ENCODE measurements at places on chromosomes 2 and 18.

DNA sequence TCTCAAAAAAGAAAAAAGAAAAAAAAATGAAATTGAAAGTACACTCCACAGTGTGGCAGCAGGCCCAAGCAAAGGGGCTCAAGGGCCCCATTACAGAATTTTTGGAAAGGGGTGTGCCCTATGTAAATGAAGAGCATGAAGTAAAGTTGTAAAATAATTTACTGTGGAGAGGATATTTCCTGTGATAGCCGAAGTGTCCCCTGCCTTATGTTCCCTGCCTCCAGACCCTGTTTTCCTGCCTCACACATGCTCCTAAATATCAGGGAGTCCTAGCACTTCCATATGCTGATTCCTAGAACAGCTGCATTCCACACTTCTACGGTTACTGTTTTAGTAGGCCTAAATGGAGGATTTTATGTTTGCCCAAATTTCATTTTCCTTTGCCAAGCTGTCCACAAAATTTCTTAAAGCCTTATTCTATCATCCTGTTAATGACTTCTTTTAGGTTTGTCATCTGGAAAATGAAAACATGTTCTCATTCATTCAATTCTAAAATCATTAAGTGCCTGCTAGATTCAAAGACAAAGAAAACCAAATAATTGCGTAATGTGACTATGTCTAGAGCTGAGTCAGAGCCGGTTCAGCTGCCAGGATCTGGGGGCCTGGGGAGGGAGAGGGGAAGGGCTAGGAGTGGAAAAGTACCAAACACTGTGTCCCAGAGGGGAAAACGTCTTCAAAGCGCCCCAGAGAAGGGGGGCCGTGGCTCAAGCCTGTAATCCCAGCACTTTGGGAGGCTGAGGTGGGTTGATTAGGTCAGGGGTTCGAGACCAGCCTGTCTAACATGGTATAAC lies 25.9 kb upstream of the IMPA2 start:
- no peak for DNase-seq

DNA sequence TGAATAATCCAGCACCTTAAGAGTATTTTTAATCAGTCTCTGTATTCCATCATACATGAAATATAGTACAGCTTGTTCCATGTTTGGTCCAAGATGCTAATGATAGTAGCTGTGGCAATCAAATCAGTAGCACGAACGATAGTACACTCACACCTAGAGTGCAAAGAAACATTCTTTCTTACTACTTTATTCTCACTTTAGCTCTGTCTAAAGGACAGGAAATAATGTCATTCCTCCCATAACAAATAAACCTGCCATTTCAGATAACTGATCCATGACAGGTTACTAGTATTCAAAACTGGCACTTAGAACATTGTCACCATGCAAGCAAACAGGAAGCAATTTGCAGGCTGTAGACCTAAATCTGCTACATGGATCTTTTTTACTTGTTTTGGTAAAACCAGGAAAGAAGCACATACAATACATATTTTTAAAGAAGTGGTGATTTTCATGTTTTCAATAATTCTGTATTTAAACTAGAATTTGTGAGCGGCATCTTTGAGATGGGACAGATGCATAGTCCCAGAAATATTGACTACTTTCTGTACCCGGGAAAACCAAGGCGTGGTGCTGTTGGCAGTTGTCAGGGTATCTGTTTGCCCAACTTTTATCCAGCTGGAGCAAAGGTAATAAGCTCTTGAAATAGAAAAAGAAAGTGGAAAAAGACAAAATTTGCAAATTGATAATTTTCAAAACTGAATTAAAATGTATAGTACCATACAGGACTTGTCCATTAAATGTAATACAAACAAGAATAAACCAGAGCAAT lies 49.5 kb downstream of the IKZF2 start:
- no peak for DNase-seq

- no peak for DNase-seq
Observed at GRCh38 chr2:207612714-207613113, 12.5 kb downstream of the METTL21A start.

GRCh38 chr2:145460112-145460511 lies 940.2 kb upstream of the ZEB2 start:
- DNase-seq = no peak

- DNase-seq = no peak
Observed at GRCh38 chr2:125259451-125259850, 1234.4 kb downstream of the CNTNAP5 start.

GRCh38 chr18:67549946-67550345 lies 33.4 kb upstream of the DSEL start:
- no peak for DNase-seq

GRCh38 chr2:6944555-6944954 lies 27.3 kb downstream of the RNF144A start:
- DNase-seq = no peak

- DNase-seq = no peak
Observed at GRCh38 chr18:72201032-72201431, 343.1 kb downstream of the CBLN2 start.

DNA sequence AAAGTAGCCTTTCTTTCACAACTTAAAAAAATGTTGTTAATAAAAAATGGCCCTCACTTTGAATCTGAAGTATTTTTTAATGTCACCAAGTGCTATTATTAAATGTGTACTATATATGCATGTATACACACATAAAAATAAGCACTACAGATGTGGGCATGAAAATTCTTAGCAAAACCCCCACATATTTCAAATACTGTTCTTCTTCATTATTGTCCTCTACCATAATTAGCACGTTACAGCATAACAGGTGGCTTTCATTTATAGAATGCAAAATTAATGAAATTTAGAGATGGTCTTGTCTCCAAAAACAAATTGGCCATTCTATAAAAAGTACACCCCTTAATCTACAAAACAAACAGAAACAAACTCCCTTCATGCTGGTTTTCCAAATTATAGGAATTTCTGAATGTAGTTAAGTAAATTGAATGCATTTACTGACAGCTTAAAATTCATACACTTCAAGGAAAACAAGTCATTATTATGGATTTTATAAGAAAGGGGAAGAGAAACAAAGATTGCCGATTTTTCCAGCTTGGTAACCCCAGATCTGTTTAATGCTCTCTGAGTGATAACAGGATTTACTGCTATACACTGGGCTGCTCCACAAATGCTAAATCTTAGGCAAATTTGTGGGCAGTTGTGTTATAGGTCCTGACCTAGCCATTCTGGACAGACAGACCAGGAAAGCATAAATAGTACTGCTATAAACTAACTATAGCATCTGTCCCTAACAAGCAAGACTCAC lies 67.2 kb downstream of the SPRED2 start:
- DNase-seq = no peak

- DNase-seq = no peak
Observed at GRCh38 chr2:39481611-39482010, 44.5 kb upstream of the MAP4K3 start.

GRCh38 chr2:45707661-45708060 lies 56.2 kb downstream of the PRKCE start:
- no peak for DNase-seq

GRCh38 chr2:140086964-140087363 lies 1306.8 kb upstream of the NXPH2 start:
- no peak for DNase-seq

DNA sequence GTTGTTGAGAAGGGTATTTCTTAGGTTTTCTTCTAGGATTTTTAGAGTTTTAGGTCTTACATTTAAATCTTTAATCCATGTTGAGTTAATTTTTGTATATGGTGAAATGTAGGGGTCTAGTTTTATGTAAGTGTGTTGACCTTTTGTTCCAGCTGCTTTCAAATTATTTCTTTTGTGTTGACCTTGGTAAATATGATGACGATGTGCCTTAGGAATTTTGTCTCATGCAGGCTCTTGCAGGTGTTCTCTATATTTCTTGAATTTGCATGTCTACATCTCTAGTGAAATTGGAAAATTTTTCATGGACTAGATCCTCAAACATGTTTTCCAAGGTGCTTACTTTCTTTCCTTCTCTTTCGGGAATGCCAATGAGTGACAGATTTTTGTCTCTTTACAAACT lies 1609.3 kb upstream of the ZEB2 start:
- DNase-seq = no peak

DNA sequence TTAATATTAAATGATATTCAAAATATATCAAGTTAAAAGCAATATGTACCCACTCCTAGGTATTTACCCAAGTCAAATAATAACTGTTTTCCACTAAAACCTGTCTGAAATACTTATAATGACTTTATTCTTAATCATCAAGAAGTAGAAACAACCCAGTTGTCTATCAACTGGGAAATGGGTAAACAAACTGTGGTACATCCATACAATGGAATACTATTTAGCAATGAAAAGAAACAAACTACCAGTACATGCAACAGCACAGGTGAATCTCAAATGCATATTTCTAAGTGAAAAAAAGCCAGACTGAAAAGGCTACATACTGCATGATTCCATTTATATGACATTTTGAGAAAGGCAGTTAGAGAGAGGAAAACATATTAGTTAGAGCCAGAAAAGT lies 559.9 kb downstream of the MBD2 start:
- no peak for DNase-seq

- DNase-seq = no peak
Observed at GRCh38 chr18:62288665-62289008, 36.5 kb upstream of the TNFRSF11A start.

- no peak for DNase-seq
Observed at GRCh38 chr2:19736191-19736831, 165.5 kb downstream of the TTC32 start.

DNA sequence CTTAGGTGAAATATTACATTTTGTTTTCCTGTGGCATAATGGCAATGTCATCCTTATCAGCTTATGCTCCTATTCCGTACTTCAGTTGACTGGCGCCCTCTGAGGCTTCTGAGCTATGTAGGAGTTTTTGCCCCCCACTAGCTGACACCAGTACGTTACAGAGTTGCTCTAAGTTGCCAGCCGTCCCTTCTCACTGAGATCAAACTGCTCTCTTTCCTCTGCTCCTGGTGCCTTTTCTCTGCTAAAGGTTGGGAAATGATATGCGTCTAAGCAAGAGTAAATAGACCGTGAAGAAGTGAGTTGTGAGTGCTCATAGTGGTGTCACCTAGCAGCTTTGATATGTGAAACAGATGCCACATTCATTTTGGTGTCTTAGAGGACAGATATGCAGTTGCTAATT lies 99.2 kb downstream of the RAPGEF4 start:
- no peak for DNase-seq

DNA sequence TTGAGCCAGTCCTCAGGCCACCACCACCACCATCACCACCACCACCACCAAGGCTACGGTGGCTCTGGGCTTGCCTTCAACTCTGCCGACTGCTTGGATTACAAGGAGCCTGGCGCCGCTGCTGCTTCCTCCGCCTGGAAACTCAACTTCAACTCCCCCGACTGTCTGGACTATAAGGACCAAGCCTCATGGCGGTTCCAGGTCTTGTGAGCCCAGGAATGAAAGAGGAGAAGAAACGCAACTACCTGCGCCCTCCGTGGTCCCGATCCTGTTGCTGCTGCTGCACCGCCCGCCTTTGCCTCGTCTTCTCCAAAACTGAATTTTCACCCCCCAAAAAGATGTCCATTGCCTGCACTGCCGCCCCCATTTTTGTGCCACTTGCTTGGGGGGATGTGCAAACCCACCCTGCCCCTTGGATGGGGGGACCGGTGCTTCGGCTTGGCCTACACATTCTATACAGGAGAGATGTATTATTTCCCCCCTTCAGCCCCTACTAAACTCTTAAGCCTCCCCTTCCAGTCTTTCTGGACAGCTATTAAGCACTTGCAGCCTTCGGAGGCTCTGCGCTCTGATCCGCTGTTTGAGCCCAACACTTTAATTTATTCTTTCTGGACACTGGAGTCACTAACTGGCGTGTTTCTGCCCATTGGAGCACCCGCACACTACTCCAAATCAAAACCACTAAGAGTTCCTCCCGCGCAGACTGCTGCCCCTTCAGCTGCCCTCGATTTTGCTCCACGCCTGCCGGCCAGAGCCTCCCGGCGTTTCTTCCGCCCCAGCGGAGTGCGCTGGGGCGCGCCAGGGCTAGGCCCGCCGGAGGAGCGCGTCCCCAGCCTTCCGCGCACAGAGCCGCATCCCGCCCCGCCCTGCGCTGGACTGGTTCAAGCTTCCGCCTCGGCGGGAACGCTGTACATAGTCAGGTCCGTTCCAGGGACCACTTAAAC lies 5.7 kb downstream of the OTX1 start:
- no peak for DNase-seq

DNA sequence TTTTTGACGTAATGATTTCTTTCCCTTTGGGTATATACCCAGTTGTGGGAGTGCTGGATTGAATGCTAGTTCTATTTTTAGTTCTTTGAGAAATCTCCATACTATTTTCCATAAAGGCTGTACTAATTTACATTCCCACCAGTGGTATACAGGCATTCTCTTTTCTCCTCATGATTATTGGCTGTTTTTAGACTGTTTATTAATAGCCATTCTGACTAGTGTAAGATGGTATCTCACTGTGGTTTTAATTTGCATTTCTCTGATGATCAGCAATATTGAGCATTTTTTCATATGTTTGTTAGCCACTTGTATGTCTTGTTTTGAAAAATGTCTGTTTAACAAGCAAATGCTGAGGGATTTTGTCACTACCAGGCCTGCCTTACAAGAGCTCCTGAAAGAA lies 9.2 kb upstream of the CD28 start:
- no peak for DNase-seq

DNA sequence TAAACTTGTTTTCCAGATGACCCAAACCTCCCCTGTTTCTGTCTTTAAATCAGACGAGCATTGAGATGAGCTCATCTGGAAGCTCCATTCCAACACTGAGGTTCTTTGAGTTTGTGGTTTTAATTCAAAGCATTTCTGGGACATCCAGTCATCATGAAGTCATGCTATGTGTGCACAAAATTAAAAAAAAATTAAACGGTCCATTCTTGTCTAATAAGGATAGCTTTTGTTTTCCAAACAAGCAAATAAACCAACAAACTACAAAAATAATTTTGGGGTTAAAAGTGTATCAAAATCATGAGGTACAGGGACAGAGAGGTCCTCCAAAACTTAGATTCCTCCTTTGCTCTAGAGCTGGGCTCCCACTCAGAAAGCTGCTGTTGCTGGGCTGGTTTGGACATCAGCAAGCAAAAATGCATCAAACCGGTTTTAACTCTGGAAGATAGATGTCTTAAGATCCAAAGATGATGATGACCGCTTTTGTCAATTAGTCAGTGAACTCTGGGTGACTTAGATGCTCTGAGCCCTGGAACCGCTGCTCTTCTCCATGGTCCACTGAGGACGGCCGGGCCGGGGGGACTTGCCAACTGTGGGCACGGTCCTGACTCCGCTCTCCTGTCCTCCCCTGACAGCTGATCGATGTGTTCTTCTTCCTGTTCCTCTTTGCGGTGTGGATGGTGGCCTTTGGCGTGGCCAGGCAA lies 65.4 kb downstream of the TRPM8 start:
- DNase-seq = no peak

- no peak for DNase-seq
Observed at GRCh38 chr2:214593727-214594126, 182.9 kb downstream of the VWC2L start.

- DNase-seq = no peak
Observed at GRCh38 chr2:100780203-100781008, 39.5 kb upstream of the NPAS2 start.

- DNase-seq = no peak
Observed at GRCh38 chr2:218444692-218445357, 25.9 kb downstream of the VIL1 start.

GRCh38 chr2:136016836-136017235 lies 31.4 kb upstream of the DARS1 start:
- DNase-seq = no peak
